ENCODE measurements at places on chromosomes 2 and 18.

- no peak for DNase-seq
Observed at GRCh38 chr2:213923543-213923942, 487.3 kb upstream of the VWC2L start.

- no peak for DNase-seq
Observed at GRCh38 chr2:79971807-79972206, 332.7 kb downstream of the LRRTM1 start.

- no peak for DNase-seq
Observed at GRCh38 chr2:44937688-44938240, 3.7 kb upstream of the SIX3 start.

DNA sequence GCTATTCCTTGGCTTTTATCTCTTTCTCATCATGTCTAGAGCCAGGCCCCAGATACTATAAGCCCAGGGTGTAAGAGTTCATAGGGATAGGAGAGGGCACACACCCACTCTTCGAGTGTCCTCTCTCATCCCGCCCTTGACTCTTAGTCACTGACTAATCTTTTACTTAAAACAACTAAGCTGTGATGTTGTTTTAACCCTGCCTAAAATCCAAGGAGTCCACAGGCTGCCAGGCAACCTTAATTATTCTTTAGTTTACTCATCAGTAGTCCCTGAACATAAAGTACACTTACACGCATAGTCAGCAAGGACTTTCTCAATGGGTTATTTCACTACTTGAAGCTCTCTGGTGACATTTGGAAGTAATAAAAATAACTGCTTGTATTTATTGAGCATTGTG, 28.4 kb downstream of the GREB1L start:
- no peak for DNase-seq

DNA sequence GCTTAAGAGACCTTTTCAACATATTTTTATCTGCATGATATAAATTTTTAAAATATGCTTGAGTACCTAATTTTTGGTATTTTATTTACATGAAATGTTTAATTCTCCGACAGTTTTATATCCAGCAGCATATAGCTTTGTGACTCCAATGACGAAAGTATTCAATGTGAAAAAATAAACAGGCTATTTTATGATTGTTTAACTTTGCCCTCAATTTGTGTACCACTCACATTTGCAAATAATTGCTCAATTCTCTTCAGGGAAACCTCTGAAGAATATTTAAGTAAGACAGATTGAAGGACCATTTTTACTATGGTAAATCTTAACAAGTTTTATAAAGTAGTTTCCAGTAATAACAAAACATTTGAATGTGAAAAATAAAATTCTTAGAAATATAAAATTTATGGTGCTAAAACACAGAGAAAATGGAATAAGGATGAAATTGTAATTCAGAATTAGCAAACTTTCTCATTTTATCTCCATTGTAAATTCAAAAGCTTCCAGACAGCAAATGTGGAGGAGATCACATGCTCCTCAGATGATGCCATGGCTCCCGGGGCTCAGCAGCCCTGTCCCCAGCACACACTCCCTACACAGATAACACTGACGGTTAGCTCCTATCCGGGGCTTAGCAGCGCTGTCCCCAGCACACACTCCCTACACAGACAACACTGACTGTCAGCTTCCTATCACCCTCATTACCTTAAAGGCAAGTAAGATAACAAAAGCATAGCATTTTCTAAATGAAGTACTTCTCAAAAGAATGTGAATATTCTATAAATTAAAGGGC, 39.7 kb downstream of the SH3YL1 start:
- no peak for DNase-seq

DNA sequence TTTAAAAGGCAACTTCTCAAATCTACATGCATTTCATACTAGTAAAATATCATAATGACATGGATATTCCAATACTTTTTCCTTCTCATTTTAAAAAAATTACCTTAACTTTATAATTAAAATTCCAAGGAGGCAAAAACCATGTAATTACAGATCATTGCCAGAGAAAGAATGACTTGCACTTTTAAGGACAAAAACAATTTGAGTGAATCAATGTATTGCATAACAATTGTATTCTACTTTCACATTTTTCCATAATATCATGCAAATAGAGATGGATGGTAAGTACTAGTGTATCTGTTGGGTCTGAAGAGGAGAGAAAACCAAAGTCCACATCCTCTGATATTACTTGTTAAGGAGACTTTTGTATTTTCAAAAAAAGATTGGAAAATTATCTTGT, 89.5 kb upstream of the NCK2 start:
- DNase-seq: no peak

DNA sequence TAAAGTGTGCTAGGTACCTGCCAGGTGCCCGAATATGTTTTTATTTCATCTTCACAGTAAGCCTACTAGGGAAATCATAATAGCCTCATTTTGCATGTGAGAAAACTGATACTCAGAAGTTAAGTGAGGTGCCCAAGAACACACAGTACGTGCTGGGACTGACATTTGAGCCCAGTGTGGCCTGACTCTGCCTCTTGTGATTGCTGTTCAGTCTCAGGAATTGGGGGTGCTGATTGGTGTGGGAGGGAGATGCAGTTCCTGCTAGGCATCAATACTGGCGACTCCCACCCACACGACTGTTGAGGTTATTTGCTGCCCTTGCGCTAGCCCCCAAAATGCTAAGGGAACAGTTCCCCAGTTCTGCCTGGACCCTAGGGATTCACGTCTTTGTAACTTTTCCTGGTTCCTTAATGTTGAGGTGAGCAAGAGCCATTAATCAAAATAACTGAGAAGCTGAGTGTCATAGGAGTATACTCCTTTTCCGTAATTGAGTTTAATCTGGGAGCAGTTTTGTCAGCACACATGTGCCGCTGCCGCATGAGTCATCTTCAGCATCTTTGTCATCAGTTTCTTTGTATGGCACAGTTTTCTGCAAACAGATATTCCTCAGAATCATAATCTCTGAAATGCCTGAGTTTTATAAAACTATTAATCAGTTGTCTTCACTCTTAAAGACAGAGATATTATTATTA, 120.7 kb downstream of the NCK2 start:
- DNase-seq: no peak

DNA sequence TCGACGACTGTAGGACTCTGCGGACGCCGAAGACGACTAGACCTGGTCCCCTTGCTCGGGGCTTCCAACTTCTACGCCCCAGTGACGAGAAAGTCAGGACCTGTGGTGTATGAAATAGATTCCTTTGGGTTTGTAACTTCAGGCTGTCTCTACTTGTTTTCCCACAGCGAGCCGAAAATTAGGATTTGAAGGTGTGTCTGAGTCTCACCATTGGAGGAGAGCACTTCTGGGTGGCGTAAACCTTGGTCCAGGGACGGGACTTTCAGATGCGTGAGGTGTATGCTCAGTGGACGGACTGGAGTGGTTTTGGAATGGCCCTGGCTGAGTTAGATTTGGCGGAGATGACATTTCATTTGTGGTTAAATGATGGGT, 1.3 kb downstream of the BIRC6 start:
- DNase-seq: no peak

DNA sequence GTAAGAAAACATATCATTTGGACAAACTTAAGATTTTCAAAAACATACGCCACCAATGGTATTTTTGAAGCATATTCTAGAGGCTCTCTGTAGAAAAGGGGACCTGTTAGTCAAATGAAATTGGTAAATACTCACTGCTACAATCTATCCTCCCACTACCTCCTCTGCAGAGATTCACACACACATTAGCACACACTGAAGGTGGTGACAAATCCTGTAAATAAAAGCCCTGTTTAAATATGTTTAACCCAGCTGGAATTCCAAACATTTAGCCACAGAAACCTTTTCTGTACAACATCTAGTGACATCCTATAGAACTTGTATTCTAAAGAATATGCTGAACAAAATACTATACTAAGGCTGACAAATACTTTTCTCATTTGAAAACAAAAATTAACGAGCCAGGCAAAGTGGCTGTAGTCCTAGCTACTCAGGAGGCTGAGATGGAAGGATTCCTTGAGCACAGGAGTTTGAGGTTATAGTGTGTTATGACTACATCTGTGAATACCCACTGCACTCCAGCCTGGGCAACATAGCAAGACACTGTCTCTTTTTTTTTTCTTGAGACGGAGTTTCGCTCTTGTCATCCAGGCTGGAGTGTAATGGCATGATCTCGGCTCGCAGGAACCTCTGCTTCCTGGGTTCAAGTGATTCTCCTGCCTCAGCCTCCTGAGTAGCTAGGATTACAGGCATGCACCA, 25.9 kb downstream of the ALS2 start:
- DNase-seq: no peak

GRCh38 chr2:197149546-197149945, 161.0 kb downstream of the ANKRD44 start:
- DNase-seq: no peak

DNA sequence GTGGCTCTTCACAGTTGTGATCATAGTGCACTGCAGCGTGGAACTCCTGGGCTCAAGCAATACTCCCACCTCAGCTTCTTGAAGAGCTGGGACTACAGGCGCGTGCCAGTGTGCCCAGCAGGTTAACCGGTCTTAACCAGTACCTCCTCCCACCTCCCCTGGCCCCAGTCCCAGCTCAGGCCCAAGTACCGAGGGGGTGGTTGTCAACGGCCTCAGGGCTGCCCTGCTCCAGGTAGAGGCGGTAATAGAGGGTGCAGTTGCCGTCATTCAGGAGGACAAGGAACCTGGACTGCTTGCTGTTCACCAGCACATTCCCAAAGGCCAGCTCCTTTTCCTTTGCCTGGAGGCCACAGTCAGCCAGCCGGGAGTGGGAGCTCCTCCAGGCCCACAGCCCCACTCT, 19.7 kb downstream of the CFAP65 start:
- DNase-seq: no peak

DNA sequence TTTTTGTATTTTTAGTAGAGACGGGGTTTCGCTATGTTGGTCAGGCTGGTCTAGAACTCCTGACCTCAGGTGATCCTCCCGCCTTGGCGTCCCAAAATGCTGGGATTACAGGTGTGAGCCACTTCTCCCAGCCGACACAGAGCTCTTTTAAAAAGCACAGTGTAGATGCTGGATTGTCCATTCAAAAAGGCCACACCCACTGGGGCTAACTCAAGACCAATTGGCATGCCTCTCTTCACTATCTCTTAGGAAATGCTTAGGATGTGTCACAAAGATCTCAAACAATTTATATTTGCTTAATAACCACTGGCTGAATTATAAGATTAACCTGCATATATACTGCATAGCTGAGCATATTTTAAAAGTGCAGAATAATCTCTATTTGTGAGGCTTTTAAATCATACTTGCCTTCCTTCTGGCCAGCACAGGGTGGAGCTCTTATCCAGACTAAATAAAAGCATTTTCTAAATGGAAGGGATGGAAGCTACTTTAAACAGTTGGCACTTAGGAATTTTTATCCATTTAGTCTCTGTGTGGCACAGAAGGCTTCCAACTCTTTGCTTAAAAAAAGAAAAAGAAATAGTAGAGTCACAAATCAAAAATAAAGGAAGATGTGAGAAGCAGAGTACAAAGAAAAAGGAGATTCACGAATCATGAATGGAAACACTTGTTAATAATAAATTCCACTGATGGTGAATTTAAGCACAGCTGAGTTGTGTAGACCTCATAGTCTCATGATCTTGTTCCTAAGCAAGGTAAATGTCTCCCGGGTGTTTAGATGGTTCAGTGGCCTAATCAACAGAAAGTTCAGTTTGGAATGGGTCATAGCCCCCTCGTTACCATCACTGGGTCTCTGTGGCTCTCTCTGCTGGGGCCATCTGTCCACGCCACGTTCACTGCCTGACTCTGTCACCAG, 22.4 kb downstream of the CRYGD start:
- DNase-seq: no peak

DNA sequence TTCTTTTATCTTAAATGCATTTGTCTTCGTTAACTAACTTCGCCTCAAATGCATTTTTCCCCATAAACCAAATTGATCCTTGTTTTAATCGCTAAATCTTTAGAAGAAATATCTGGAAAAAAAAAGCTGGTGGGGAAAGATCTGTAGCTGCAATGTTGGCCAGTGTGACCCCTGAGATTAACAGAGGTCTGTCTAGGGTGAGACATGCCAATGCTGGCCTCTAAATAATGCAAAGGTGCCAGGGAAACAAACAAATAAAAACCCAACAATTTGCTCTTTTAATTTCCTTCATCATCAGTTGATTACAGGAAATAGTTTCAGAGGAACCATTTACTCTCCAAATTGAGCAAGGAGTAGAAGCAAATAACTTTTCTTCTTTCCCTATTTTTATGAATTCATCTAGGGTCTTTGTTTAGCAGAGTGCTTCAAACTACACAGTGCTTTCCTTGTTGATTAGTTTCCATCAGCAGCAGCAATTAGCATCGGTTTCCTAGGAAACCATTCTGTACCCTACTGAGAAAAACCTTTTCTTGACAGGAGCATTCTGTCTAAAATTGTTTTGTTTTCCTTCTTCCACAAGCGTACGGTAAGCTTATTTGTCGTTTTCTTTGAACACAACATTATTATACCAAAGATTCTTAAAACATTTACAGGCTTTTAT, 100.5 kb upstream of the UNC80 start:
- no peak for DNase-seq

GRCh38 chr2:75559680-75560021, 1.1 kb downstream of the EVA1A start:
- no peak for DNase-seq

GRCh38 chr2:151905963-151906632, 77.9 kb upstream of the ARL5A start:
- no peak for DNase-seq

GRCh38 chr2:168155680-168156079, 91.7 kb downstream of the STK39 start:
- DNase-seq: no peak

DNA sequence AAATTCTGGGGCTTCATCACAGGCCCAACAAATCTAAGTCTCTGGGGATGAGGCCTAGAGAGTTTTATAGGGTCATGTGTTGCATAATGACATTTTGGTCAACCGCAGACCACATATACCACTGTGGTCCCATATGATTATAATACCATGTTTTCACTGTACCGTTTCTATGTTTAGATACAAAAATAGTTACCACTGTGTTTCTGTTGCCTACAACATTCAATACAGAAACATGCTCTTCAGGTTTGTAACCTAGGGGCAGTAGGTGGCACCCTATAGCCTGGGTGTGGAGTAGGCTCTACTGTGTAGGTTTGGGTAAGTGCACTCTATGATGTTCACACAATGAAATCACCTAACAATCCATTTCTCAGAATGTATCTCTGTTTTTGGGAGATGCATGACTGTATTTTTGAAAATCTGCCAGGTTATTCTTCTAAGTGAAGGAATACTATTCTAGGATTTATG, 485.2 kb downstream of the PTPRM start:
- peak; percentile 39 for DNase-seq

DNA sequence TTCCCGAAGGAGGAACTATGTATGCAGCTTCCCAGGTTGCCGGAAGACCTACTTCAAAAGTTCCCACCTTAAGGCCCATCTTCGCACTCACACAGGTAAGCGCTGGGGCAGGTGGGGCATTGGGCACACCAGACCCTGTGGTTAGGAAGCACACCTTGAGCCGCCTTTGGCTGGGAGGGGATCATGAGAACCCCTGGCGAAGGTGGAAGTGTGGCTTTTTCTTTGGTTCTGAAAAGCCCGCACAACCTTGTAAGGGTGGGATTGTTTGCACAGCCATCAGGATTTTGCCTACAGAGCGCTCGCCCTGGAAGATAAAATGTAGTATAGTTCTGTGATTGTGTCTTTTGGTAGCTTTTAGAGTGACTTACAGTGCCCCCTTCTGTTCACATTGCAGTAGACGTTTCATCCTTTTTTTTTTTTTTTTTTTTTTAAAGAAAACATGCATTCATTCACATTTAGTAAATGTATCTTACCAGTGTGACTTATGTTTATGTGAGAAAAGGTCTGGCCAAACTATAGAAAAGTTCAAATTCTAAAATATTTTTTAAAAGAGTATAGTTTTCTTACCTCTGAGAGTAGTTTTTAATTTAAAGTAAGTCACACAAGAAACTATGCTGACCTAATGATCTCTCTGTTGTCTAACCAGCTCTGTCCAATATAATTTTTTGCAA, 5.3 kb downstream of the KLF11 start:
- peak; percentile 74 for DNase-seq
